ENCODE measurements at places on chromosomes 13 and 19.

- no peak for DNase-seq
Observed at GRCh38 chr19:21022996-21023395, 2.5 kb downstream of the ZNF430 start.

GRCh38 chr13:27622102-27622820 lies 569 bp downstream of the POLR1D start:
- no peak for DNase-seq

DNA sequence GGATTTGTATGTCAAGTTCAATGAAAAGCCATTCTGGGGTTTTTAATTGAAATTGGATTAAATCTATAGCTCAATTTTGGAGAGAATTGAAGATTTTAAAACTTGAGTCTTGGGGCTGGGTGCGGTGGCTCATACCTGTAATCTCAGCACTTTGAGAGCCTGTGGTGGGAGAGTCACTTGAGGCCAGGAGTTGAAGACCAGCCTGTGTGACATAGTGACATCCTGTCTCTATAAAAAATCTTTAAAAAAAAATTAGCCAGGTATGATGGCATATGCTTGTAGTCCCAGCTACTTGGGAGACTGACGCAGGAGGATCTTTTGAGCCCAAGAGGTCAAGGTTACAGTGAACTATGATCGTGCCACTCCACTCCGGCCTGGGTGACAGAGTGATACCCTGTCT lies 41.2 kb downstream of the VAV1 start:
- DNase-seq, result no peak

GRCh38 chr13:22082437-22083100 lies 411.7 kb downstream of the FGF9 start:
- no peak for DNase-seq

DNA sequence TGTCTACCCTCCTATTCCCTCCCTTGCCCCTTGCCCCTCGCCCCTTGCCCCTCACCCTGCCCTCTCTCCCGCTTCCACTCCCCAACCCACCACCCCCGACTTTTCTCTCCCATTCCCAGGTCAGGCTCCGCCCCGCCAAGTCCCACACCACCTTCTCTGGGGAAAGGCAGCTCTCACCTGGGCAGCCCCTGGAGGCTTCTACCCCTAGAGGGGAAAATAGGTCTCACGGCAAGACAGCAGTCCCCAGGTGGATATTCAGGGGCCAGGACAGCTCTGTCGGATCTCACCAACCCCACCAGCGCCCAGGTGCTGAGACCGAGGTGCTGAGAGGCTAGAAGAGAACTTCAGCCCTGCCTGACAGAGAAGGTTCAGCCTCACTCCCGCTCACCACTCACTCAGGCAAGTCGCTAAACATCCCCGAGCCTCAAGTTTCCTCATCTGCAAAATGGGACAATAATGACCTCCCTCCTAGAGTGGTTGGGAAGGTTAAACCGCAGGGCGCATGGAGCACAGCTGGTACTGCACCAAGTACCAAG lies 1.4 kb upstream of the ERFL start:
- no peak for DNase-seq

DNA sequence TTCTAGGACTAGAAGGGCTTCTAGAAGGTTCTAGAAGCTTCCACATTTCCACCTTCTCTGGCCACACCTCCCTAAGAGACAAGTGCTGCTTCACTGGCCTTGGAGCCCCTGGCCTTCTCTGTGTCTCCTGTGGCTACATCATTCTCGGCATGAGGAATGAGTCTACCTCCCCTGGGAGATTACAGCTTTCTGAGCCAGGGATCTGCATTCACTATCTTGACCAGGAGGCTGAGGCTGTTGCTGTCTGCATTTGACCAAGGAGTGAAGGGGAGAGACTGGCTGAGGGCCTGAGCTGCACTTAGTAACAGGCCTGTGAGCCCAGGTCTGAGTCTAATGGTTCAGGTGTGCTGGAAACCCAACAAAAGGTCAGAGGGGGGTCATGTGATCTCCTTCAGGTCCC lies 5.3 kb downstream of the CPAMD8 start:
- no peak for DNase-seq

DNA sequence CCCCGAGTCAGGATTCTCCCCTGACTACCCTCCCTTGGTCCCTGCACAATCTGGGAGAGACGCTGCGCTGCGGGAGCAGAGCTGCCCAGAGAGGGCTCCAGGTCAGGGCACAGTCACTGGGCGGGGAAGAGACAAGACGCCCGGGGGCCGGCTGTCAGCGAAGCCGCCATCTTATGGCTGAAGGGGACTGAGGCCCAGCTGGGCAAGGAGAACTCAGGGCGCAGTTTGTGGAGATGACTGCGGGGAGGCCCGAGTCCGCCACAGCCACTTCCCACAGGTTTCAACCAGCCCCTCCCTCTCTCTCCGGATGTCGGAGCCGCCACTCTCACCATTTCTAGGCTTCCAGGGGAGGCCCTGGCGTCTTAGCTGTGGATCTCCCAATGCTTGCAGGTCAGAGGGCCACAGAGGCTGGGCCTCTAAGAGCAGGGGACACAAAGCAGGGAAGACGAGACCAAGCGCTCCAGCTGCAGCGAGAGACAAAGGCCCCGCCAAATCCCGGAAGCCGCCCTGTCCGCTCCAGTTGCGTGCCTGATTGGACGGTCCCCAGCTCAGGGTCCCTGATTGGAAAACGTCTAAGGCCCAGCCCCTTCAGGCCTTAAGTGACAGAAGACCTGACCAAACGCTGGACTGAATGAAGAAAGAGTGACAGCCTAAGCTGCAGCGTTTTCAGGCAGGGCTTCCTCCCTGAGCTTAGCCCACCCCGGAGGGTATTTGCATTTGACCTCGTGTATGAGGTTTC lies at the start of gene ZNF724:
Gene ZNF724, minus strand, starts transcription at position 484 of the 739 bp plus-strand sequence. Its CDS starts 152 bp downstream, at position 332.
- DNase-seq, result peak; percentile 88

GRCh38 chr19:33778089-33778791 lies 18.4 kb upstream of the KCTD15 start:
- DNase-seq, result peak; percentile 36

GRCh38 chr13:97352815-97353214 lies 81.2 kb upstream of the RAP2A start:
- no peak for DNase-seq

DNA sequence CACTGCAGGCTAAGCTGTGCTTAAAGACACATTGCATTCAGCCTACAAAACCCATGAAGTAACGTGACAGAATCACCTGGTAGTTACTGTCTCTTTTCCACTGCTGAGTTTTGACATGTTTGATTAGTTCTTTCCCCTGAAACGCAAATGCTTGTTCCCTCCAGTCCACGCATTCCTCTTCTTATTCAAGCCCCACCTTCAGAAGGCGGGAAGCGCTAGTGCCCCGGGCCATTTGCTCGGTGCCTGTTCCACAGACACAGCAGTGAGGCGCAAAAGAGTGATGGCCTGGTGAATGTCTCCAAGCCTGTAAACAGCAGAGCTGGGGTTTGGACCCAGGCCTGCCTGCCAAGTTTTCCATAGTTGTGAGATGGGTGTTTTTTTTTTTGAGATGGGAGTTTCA lies 10.9 kb downstream of the ACP4 start:
- no peak for DNase-seq

DNA sequence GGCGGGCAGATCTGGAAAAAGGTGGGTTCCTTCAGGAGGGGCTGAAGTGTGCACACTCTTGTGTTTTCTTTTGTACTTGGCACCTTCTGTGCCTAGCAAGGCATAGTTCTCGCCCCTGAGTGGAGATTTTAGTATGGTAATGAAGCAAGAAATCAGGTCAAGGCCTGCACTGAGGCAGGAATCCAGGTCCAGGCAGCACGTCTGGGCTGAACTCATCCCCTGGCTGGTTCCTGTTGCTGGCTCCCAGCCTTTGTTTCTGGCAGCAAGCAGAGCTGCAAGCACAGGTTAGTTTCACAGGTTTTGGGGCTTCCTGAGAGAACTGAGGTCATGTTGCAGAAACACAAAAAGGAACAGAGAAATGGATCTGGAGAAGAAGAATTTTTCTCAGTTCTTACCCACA lies 21.2 kb downstream of the SIGLEC7 start:
- DNase-seq, result no peak

DNA sequence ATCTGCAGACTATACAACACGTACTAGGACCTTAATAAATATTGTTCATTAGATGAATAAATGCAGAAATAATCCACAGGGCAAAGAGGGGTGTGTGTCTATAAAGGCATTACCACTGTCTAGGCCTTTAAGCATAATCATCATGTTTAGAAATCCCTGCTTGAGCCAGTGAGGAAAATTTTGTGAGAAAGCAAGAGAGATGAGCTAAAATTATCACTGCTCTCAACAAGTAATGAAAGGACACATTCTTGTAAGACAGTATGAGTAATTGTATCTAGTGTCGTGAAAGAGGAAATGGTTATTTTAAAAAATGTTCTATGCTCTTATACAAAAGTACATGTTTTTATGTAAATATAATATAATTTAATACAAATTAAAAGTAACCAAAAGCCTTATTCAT lies 1699.4 kb downstream of the PCDH9 start:
- no peak for DNase-seq

DNA sequence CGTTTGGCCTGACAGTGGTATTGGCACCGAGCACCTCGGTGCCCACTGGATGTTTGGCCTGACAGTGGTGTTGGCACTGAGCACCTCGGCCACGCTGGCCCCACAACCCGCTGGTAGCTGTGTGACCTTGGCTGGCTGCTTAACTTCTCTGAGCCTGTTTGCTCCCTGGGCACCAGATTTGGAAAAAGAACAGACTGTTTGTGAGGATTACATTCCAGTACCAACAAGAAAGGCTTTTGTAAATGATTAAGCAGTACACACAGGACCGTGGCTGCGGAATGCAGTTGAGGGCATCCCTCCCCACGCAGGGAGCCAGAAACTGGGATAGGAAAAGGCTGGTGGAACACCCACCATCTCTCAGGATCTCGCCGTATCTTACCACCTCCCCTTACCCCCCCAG lies 31.9 kb downstream of the SLC25A42 start:
- no peak for DNase-seq

- no peak for DNase-seq
Observed at GRCh38 chr13:43797159-43797558, 10.4 kb upstream of the ENOX1 start.

DNA sequence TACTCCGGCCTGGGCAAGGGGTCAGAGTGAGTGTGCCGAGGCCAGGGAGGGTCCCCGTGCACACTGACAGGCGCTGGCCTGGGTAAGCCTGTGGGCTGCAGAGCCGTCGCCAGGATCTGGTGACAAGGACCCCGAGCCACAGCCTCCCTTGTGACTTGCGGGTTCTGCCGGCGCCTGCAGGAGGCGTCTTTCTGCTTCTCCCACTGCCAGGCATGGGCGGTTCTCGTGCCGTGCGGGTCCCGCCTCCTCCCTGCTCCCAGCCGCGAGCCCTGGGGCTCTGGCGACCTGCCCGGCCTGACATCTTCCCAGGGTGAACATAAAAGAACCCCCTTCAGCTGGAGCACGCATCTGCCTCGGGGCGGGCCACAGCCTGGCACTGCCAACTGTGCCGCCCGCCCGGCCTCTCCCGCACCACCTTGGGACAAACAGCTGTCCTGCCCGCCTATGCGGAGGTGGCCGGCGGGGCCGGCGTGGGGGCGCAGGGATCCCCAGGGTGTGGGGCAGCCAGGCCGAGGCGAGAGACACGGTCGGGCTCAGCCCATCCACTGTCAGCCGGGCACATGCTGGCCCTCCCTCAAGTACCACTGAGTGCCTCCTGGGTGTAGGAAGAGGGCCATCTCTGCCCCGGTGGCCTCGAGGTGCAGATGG lies 1.5 kb upstream of the HCN2 start:
- peak; percentile 58 for DNase-seq

DNA sequence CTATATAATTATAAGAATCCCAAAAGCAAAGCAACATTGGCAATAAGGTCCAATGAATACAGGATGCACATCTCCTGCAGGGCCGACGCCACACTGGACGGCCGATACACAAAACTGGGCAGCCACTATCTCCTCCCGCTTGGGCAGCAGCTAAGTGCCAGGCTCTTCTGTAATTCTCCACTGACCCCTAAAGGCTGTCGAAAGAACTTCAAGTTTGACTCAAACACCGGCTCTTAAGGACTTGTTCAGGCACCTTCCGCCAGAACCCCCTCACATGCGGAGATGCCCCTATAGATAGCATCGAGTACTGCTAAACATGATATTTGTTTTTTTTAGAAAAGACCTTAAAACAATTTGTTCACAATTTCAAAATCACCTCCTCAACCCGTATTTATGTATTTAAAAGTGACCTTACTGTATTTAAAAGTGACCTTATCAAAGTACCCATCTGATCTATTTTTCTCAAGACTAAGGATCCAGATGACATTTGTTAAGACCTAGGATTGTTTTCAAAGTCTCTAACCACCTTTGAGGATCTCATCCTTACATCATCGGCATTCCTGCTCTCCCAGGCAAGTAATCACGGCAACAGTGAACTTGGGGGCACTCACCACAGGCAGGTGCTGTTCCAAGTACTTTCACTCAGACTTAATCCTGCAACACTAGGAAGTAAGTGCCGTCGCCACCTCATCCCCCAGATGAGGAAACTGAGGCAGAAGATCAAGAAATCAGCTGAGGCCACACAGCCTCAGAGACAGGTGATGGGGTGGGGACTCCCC lies 77.8 kb downstream of the TUBGCP3 start:
- DNase-seq, result no peak

Data from RCC 7860 (cell line).